Memory B cell (primary cell): ENCODE measurements at places on chromosomes 5 and 9.

- H3K36me3 ChIP-seq, result peaks cover 5% of the 10 kb centered on the region
- H3K4me1 ChIP-seq, result peaks cover 13% of the 10 kb centered on the region
Observed at GRCh38 chr9:133889584-133890301, 102.4 kb downstream of the VAV2 start.

- no peak overlapping the region for H3K4me3 ChIP-seq
- H3K27me3 ChIP-seq, result no peaks in the 10 kb centered on the region
- H3K27ac ChIP-seq, result no peak overlapping the region
- no peak for DNase-seq
- no peaks in the 10 kb centered on the region for H3K36me3 ChIP-seq
Observed at GRCh38 chr5:124960266-124960665, 213.8 kb upstream of the ZNF608 start.

- peaks cover 7% of the 10 kb centered on the region for H3K36me3 ChIP-seq
- no peaks in the 10 kb centered on the region for H3K27me3 ChIP-seq
- H3K4me1 ChIP-seq, result peaks cover 29% of the 10 kb centered on the region
- no peak overlapping the region for H3K4me3 ChIP-seq
- DNase-seq, result no peak
- H3K27ac ChIP-seq, result peak overlapping the region; percentile 54
Observed at GRCh38 chr9:133837627-133838597, 99.8 kb upstream of the SARDH start.

DNA sequence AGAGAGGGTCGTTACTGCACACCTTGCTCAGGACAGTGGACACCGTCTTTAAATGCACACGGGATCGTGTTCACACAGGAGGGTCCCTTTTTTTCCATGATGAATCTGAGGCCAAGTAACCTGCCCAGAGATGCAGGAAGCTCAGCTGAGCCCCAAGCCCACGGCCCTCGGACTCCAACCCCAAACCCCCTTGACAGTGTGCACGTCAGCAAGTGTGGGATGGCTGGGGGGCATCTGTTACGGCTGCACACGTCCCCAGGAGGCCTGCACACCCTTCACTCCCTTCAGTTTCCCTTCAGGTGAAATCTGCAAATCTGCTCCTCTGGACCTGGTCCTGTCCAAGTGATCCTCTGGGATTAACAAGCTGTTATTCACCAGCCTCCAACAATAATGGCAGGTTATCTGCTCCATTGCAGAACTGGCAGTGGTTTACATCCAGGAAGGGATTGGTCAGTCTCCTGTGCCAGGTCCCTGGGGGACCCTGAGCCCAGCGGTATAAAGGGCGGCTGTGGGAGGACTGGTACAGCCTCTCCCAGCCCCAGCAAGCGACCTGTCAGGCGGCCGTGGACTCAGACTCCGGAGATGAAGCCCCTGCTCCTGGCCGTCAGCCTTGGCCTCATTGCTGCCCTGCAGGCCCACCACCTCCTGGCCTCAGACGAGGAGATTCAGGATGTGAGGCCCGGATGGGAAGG lies at the start of gene LCN1:
Gene LCN1 (plus strand): TSS at position 525 of the 692 bp plus-strand sequence. CDS start 58 bp downstream, at position 583.
- no peak for DNase-seq
- H3K4me1 ChIP-seq, result no peaks in the 10 kb centered on the region
- no peak within 1 kb of the TSS for H3K27ac ChIP-seq
- peaks cover 6% of the 10 kb centered on the region for H3K27me3 ChIP-seq
- no peak within 1 kb of the TSS for H3K4me3 ChIP-seq
- no peaks in the 10 kb centered on the region for H3K36me3 ChIP-seq
